Cardiac fibroblast (primary cell): ENCODE measurements at places on chromosomes 7 and 10.
A peak's percentile ranks its signal among the peaks of the same experiment; 100 is the strongest.

DNA sequence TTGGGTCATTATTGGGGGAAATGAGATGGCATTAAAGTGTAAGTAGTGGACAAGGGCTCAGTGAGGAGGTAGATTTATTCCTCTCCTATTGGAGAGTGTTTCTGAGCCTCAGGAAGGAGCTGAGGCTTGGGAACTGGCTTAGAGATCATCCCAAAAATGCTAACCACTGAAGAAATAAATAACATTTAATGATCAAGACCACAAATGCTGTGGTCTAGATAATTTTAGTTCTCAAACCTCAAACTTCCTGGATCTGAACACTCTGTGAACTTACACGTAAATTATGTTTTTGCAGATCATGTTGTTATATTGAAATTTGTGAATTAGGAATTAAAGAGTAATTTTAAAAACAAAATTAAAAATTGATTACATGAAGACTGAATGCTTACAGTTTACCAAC lies 27.3 kb downstream of the MDFIC start:
- peak; percentile 25 for DNase-seq

DNA sequence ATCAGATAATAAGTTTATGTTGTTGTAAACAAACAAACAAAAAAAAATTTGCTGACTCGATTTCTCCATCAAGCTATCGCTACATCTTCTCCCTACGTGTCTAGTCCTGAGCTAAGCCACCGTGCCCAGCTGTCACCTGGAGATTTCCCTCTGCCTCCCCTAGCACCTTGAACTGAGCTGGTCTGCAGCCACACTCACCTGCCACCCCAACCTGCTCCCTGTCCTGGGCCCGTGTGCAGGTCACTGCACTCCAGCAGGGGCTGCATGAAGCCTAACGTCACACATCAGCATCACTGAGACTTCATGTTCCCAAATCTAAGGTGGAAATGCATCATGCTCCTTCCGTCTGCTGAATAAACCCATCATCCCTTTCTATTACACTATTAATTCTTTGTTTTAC lies 44.4 kb downstream of the TEX36 start:
- no peak for DNase-seq

GRCh38 chr7:105298439-105298894 lies 90.3 kb downstream of the SRPK2 start:
- no peak for DNase-seq

- no peak for DNase-seq
Observed at GRCh38 chr10:91576096-91576545, 56.8 kb downstream of the PPP1R3C start.

DNA sequence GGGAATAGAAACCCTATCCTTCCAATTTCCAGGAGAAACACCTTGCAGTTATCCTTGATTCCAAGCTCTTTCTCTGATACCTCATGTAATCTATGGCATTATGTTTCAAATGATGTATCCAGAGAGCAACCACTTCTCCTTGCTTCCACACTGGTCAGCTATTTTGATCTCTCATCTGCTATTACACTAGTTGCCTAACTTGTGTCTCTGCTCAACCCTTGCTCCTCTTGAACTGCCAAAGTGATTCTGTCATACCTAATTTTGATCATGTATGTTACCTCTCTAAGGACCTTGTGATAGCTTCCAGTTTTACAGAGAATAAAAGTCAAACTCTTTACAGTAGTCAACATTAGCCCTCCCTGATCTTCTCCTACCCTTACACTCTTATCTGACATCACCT lies 90.4 kb downstream of the KCND2 start:
- no peak for DNase-seq

GRCh38 chr10:73467206-73467605 lies 28.6 kb downstream of the PPP3CB start:
- no peak for DNase-seq

- no peak for DNase-seq
Observed at GRCh38 chr7:37428681-37429434, 19.8 kb downstream of the ELMO1 start.

GRCh38 chr7:36497775-36498174 lies 108.1 kb downstream of the ANLN start:
- no peak for DNase-seq

DNA sequence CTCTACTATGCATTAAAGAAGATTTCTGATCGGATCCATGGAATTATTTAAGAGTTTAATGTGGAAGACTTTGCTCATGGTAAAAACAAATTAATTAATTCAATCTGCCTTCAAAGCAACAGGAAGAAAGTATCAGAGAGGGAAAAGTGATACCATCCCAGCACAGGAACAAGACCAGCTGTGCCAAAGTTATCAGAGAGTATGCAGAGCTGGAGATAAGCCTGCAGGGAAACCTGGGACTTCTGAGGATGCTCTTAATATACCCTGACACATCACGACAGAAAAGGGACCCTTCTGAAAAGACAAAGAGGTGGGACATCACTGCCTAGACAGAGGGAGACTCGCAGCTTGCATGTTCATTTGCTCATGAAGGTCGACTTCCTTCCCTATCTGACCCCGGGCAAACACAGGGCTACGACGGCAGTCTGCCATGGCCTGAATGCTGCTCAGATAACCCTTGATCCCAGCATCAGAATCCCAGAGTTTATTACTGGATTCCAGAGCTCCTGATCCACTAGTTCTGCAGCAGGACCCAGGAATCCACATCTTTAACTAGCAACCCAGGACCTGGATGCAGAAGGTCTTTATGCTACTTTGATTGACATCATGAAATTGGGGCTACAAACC lies 29.5 kb downstream of the FAM171A1 start:
- DNase-seq = no peak

GRCh38 chr7:17123020-17123419 lies 175.4 kb upstream of the AHR start:
- DNase-seq = peak; percentile 90

GRCh38 chr7:26198781-26199169 lies 1.8 kb downstream of the HNRNPA2B1 start:
- DNase-seq = no peak

- DNase-seq = no peak
Observed at GRCh38 chr10:7338469-7338868, 72.4 kb downstream of the SFMBT2 start.

DNA sequence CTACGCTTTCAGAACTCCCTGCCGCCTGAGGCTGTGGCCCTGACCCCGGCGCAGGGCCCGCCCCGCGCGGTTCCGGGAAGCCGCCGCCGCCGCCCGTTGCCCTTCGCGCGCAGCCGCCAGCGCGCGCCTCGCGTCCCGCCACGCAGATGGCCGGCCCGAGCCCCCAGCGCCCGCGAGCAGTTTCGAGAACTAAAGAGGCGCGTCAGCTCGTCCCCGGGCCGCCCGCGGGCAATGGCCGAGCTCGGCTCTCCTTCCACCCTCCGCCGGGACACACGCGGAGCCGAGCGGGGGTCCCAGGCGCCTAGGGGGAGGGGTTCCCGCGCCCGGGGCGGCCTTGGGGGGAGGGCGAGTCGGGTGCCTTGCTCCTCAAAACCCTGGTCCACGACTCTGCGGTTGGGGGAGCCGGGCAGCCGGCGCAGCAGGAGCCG lies 1.8 kb downstream of the HNRNPF start:
- peak; percentile 44 for DNase-seq

DNA sequence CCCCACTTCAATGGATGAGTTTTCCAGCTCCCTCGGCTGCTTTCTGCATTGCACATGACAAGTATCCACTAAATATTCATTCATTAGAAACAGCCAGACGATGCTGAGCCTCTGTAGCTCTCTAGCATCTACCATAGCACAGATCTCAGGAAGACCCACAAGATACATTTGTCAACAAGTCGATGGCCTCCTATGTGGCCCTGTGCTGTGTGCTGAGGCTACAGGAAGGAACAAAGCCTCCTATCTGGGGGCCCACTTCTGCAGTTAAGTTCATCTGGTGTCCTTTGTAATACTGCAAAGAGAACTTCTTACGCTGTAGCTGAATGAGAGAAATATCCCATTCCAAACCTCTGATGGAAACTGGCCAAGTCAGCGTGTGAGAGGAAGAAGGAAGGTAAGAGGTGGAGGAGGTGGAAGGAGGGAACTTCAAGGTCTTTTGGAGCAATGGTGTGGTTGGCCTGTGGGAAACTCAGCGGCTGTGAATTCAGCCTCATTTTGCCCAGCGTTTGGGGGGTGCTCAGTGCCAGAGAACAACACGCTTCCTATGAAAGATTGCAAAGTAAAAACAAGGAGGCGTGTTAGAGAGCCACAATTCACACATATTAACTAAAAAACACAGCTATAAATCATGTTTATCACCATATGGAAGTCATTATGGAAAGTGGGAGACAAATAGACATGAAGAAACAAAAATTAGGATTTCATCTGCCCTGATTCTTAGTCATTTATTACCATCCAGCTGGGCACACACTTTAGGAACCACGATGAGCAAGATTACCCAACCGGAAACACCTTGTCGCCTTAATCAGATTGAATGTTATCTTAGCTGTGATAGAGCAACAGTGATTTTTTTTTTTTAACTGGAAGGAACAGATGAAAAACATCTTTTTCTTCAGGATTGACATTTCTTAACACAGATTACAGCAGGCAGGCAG lies 62.2 kb upstream of the USP6NL start:
- peak; percentile 20 for DNase-seq

- no peak for DNase-seq
Observed at GRCh38 chr10:60576130-60577069, 186.7 kb upstream of the ANK3 start.

GRCh38 chr10:130499541-130499940 lies 363.4 kb downstream of the GLRX3 start:
- DNase-seq = no peak

DNA sequence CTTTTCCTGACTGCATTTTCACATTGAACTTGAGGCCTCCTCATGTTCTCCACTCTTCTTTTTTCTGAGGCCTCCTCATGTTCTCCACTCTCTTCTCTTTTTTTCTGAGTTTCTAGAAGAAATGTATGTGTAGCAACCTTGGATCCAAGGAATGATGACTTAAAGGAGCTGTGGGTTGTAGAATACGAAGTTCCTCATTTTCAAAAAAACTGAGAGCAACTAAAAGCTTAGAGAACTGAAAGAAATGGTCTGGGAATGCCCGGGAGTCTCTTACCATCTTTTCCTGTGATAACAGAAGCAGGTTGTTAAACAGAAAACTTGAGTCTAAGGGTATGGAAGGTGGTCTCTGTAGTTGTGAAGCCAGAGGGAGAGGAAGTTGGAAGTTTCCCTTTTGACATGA lies 32.8 kb downstream of the MRPS33 start:
- DNase-seq = no peak

GRCh38 chr7:84091318-84091717 lies 103.3 kb downstream of the SEMA3A start:
- DNase-seq = no peak

DNA sequence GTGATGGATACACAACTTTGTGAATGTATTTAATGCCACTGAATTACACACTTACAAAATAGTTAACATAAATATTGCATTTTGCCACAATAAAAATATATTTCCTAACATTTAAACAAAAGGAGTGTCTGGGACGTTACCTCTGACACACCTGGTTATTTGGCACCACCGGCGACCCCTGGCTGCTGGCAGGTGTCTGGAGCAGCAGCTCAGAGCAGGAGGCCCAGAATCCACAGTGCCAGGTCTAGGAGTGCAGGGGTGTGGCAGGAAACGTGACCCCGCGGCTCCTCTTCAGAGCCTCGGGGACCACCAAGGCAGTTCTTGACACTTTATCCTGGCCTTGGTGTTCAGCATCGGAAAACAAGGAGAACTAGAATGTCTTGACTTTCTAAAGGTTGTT lies 46.3 kb downstream of the MGMT start:
- DNase-seq = no peak

DNA sequence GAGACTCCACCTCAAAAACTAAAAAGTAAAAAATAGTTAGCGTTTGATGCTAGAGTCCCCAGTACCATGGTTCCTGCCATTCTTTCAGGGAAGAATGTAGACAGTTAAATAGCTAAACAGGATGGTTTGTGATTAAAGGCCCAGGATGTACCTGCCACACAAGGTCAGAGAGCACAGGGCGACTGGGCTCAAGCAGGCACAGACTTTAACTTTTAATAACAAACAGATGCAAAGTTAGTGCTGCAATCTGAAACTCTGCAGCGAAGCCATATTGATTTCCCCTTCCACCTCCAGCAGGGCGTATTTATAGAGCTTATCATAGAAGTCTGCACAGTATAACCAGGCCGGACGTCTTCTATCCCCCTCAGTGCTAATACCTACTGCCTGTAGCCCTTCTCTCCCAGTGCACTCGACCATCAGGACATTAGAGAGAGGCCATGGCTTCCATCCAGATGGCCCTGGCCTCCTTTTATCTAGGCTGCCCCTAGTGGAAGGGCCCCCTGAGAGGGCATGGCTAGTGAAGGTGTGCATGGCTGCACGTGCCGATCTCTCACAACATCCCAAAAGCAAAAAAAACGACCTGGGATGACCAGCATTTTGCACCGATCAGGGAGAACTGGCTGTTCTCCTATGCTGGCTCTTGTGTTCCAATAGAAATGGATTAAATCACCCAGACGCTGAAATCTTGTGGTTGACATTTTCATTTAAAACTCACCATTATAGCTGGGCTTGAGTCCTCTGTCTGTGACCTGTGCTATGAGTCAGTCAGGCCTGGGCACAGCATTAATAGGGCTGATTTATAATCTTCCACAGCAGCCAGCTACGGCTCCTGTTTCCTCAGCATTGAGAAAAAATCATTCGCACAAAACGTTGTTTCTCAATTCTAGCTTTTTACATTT lies 7.6 kb upstream of the BAG3 start:
- DNase-seq = no peak

- no peak for DNase-seq
Observed at GRCh38 chr7:84800846-84801245, 386.0 kb downstream of the SEMA3D start.
